ENCODE measurements at places on chromosomes 5 and 9.

DNA sequence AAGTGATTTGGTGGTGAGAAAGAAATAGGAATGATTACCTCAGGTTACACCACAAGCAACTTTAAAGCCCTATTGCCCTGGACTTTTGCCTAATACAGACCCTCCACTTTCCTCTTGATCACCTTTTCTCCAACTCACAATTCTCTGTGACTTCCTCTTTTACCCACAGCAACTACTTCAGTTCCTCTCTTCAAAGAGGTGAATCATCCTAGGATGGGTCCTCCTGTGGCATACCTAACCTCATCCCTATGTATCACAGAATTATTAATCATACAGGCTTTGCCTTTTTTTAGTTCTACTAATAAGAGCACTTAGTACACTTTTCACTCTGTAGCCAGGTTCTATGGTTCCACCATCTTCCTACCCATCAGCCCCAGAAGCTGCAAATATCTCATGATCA is 19.6 kb upstream of the INSL6 start:
- DNase-seq: no peak

DNA sequence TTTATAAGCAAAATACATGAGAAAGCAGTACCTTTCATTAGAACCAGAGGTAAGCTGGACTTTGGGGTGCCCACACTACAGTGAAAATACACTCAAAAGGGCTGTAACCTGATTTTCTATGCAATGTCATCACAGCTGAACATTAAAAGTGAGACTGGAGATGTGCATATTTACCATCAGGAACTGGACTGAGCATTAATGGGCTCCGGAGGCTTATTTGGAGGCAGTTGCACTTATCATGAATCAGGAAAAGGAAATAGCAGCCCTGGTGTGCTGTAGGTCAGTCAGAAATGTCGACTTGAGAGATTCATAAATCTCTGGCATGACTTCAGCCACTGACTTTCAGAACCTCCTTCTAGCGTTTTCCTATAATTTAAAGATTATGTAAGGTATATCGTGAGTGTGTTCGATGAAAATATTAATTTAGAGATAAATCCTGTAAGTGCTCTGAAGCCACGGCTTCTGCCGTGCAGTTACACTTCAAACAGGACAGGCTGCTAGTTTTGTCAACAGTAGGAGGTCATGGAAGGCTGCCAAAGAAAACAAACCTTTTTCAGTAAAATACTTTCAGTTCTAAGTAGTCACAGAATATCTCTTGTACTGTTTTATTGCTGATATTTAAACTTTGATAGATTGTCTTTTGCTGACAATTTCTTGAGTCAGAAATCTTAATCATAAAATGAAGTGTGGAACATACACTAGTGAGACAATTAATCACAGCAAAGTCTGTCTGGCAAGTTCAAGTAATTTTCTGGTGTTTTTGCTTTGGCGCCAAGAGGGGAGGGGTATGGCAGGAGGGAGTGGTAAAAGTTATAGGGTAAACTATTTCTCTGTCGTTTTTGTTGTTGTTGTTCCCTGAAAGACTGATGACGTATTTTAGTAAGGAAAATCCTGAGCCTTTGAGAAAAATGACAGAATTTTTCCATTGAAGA is 939.7 kb downstream of the NR2F1-AS1 start:
- DNase-seq: peak; percentile 50

GRCh38 chr9:87844506-87844905 is 38.2 kb upstream of the SPATA31E1 start:
- no peak for DNase-seq

DNA sequence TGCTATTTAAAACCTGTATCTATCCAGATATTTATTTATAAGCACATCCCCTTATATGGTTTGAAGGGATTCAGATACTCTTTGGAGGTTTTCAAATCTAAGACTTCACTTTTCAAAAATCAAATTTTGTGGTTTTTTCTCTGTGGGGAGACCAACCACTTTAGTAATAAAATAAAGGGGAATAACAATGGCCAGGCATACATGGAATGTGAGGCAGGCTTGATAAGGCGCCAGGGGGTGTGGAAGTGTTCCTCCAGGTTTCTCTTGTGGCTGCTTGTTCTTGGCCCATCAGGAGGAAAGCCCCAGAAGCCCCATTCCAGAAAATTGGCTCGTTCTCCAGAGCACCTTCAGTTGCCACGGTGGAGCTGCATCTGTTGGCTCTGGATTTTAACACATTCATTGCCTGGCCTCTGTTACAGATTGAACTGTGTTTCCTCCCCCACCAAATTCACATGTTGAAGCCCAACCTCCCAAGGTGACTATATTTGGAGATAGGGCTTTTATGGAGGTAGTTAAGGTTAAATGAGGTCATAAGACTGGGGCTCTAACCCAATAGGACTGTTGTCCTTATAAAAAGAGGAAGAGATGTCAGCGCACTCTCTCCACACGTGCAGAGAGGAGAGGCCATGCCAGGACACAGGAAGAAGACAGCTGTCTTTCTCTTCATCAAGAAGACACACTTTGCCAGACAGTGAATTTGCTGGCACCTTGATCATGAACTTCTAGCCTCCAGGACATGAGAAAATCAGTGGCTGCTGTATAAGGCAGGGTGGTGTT is 195.9 kb downstream of the TMEM38B start:
- DNase-seq: no peak

GRCh38 chr9:77731008-77731698 is 83.0 kb upstream of the GNA14 start:
- DNase-seq: no peak

- DNase-seq: no peak
These were observed 484.0 kb downstream of the PRDM9 start for GRCh38 chr5:23991406-23991805.

GRCh38 chr5:164053123-164053522 is 547.7 kb downstream of the MAT2B start:
- DNase-seq: peak; percentile 2

GRCh38 chr9:21744841-21745240 is 57.6 kb upstream of the MTAP start:
- DNase-seq: no peak

- DNase-seq: peak; percentile 89
These were observed 5.1 kb downstream of the RGS14 start for GRCh38 chr5:177362610-177363507.

DNA sequence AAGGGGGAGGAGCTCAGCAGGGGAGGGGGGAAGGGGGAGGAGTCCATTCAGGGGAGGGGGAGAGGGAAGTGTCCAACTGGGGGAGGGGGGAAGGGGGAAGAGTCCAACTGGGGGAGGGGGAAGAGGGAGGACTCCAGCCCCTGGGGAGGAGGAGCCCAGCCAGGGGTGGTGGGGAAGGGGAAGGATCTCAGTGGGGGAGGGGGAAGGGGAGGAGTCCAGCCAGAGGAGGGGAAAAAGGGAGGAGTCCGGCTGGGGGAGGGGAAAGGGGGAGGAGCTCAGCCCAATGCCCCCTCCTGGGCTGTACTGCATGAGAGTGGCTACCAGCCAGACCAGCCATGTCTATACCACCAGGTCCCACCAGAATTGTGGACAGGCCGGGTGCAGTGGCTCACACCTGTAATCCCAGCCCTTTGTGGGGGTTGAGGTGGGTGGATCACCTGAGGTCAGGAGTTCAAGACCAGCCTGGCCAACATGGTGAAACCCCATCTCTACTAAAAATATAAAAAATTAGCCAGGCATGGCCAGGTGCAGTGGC is 30.6 kb upstream of the ADAMTS2 start:
- peak; percentile 39 for DNase-seq

GRCh38 chr5:133387091-133387490 is 225.2 kb downstream of the FSTL4 start:
- DNase-seq: no peak

DNA sequence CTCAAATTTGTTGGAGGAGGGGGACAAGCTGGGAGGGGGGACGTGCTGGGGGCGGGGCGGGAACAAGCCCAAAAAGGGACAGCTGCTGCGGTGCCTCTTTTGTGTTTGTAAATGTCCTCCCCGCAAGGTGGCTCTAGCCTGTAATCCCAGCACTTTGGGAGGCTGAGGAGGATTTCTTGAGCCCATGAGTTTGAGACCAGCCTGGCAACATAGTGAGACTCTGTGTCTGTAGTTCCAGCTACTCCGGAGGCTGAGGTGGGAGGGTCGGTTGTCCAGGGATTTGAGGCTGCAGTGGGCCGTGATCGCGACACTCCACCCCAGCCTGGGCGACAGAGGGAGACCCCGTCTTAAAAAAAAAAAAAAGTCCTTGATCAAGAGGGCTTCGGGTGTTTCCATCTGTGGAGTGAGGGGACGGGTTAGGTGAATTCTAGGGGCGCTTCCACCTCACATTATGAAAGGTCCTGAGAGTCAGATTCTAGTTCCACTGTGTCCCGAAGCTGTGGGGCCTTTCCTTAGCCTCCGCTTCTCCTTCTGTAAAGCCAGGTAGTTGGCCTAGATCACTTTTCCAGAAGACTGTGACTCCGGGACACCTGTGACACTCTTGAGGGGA is 779 bp upstream of the CTNNA1 start:
- DNase-seq: no peak

GRCh38 chr9:124710766-124711165 is 60.3 kb downstream of the NR6A1 start:
- DNase-seq: no peak

DNA sequence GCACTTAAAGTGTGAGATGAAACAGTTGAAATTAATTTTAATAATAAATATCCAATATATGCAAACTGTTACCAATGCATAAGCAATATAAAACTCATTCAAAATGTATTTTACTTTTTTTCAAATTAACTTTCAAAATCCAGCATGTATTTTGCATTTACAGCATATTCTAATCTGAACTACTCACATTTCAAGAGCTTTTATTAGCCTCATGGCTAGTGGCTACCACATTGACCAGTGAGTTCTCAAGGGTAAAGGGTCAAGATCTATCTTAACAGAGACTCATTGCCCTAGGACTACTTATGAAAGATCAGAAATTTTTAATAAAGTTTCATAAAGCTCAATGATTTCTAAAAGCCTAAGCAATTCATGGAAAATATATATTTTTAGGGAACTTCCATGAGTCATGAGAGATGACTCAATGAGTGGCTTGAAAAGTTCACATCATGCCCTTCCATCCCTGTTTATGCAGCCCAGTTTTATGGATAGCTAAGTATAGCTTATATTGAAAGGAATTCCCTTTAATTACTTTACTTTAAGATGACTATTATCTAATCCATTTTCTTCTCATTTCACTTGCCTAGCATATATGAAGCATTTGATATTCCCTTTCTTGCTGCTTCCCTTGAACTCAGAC is 608.6 kb downstream of the SLCO4C1 start:
- no peak for DNase-seq

Measured in SK-N-SH (cell line).